ENCODE measurements at places on chromosomes 7 and 10.

DNA sequence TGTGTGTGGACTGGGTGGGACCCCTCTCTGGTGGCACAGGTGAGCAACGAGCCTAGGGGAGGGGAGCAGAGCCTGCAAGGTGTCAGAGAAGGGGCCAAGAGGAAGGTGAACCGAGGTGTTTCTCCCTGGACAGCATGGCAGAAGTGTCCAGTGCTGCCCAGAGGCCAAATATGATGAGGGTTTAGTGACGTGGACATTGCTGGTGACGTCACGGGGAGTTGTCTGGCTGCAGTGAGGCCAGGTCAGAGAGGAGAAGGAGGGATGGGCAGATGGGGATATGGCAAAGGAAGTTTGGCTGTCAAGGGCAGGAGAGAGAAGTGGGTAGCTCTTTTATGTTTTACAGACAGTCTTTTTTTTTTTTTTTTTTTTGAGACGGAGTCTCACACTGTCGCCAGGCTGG, 2.6 kb upstream of the ZNF853 start:
- DNase-seq = no peak

GRCh38 chr10:126114884-126115555, 218.7 kb downstream of the FANK1 start:
- no peak for DNase-seq

DNA sequence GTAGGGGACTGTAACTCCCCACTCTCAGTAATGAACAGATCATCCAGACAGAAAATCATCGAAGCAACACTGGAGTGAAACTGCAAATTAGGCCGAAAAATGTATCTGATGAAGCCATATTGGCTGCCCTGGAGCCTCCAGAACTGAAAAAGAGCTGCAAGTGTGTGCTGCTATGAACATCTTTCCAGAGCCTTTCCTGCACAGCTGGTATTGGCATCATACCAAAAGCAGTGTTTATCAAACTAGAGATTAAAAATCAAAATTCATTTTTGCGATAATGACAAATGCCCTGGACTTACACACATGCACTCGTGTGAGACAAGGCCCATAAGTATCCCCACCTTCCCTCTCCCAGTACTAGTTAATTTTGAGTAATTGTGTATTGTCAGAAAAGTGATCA, 6.8 kb upstream of the CLDN12 start:
- no peak for DNase-seq

DNA sequence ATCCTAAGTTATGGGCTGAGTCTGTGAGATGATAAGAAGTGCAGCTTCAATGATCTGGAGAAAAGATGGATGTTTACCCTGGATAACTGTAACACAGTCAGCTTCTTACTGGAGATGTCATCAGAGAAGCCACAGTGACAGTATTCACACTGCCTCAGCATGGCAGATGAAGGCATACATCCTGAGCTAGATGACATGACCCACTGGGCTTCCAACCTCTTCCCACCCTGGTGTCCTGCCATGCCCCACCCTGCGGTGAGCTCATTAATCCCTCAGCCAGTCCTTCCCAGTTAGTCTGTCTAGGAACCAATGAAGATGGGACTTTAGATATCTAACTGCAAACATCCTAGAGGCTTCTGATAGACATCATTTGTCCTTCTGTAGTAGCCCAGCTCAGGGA, 213.8 kb downstream of the TAX1BP1 start:
- DNase-seq = no peak

- DNase-seq = no peak
Observed at GRCh38 chr7:140857048-140857447, 67.7 kb downstream of the BRAF start.

GRCh38 chr10:11949152-11949551, 93.5 kb downstream of the UPF2 start:
- DNase-seq = no peak

- DNase-seq = no peak
Observed at GRCh38 chr7:142499635-142500034, 241.8 kb upstream of the PRSS58 start.

DNA sequence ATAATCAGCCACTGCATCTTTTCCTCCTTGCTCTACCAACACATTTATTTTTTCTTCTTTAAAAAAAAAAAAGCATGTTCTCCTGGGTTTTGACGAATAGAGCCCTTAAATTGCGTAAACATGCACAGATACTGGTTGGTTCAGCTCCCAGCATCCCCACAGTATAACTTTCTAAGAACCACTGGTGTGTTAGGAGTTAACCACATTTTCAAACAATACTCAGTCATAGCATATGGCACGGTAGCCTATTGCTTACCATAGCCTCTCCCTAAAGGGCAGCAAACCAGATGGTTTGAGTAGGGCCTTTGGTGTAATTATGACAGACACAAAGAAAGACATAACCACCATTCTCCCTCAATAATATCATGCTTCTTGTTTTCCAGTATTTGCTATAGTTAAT, 145.0 kb downstream of the LRRC4 start:
- DNase-seq = no peak

DNA sequence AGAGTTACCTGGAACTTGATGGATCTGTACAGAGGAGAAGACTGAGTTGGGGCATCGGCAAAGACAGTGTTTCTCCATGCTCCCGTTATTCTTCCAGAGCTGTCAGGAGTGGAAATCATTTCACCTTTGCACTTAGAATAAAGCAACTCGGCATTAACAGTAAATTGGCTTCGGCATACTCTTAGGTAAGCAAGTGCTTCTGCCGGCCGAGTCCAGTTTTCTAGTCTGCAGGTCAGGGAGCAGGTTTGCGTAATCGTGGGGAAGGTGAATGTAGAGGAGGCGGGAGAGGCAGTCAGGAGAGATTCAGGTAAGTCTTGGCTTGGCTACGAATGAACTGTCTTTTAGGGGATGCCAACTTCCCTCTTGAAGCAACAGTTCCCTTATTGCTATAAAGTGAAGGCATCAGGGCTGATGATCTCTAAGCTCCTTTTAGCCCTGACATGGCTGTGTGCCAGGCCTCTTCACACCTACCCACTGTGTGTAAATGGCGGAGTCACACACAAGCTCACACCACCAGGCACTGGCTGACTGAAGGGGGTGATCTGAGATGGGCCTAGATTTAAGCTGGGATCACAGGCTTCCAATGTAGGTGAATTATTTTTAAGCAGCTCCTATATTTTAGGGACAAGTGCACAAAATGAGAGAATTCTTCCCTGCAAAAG, 127.1 kb downstream of the GATA3 start:
- DNase-seq = no peak

GRCh38 chr10:99676426-99676825, 17.1 kb downstream of the ENTPD7 start:
- DNase-seq = no peak

DNA sequence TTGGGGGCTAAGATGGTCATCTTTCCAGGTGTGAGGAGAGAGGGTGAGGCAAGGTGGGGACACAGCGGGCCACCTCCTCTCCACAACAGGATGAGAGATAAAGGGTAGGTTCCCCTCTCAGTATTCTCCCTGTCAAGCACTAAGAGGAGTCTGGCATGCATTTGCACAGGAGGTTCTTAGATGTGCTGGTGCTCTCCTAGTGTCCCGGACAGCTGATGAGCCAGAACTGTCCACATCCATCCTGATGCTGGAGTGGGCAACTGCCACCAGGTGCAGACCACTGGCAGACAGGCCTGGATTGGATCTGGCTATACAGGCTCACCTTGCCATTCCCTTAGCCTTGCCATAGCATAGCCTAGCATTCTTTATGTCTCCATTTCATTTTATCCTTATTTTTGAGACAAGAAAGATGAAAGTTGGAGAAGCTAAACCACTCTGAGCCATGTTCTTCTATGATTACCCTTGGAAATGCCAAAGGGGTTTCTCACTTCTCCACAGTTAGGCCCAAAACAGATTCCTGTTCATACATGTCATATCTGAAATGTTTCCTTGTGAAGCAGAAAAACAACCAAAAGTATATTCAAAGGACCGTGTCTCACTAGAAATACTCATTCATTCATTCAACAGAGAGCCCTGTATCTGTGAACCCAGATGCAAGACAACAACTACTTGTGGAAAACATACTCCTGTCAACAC, 48.8 kb upstream of the ANTXRL start:
- no peak for DNase-seq

DNA sequence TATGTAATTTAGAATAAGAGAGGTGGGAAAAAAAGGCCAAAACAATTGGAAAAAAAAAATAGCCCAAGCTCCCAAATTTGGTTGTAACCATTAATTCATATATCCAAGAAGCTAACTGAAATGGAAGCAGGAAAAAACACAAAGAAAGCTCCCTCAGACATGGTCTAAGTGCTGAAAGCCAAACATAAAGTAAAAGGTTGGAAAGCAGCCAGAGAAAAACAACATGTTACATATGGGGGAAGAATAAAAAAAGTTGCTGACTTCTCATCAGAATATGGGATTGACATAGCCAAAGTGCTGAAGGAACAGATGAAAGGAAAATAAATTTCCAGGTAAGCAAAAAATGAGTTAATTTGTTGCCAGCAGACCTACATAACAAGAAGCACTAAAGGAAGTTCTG, 40.3 kb downstream of the PDZD8 start:
- DNase-seq = no peak

DNA sequence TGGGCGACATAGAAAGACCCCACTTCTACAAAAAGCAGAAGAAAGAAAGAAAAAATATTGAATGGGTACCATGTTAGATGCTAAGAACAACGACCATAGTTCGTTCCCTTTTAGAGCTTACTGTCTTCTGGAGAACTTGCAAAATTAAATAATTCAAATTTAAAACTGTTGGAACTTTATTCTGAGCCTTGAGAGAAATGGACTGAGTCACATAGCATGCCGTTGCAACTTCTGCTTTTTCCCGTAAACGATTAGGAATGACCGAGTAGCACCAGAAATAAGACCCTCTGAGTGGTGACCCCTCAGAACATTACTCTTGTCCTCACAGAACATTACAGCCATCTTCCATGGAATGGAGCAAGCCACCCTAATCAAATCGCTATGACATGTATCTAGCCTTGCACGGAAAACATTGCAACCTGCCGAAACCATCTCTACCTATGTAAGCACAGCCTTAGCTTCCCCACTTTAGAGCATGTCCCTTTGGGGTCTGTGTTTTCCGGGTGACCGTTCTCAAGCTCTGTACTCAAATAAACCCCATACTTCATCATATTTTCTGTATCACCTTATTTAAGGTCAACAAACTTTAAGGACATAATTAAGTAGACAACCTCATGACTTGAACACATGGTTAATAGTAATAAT, 179.1 kb downstream of the PRKCQ start:
- no peak for DNase-seq

DNA sequence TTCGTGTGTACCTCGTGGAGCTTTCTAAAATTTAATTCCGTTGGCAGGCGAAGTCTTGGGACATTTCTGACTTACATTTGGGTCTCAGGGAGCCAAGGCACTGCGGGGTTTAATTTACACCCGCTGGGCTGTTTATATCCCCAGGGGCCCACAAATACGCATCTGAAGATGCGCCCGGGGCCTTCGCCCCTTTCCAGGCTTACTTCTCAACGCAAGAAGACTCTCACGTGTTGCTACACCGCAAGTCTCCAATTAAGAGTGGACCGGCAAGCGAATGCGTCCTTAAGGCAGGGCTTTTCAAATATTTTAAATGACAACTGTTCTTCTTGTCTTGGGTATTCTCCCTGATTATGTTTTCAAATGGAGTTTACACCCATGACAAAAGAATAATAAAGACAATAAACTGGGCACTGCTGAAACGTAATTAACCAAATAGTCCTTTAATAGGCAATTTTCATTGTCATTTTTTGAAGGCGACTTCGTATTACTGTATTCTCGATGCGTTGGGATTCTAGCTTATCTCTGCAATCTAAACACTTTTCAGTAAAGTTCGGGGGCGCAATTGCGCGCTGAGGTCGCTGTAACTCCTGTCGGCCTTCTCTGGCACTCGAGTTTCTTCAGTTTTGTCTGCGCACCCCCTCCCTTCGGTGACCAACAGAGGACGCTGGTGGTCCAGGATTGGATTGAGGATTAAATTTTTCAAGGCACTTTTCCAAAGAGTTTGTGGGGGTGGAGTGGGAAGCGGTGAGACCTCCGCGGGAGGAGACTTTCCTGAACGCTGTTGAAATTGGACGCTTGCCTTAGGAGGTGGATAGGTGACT, 837 bp upstream of the IGFBP3 start:
- DNase-seq = peak; percentile 85

DNA sequence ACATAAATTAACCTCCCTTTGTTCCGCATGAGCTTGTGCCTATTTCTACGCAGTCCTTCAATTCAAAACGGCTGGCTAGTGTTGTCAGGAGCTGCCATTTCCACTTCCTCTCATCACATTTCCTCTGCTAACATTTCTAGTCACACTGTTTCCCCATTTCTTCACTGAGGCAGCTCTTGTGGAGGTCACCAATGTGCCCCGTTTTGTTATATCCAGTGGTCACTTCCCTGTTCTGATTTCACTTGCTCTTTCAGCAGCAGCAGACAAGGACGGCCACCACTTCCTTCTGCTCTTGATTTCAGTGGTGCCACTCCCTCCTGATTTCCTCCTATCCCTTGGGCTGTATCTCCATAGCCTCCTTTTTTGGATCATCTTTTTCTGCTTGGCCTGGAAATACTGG, 64.8 kb upstream of the SEC61G start:
- no peak for DNase-seq

- DNase-seq = no peak
Observed at GRCh38 chr10:122113945-122114747, 125.2 kb downstream of the TACC2 start.

GRCh38 chr10:113103131-113103840, 153.2 kb downstream of the TCF7L2 start:
- no peak for DNase-seq

DNA sequence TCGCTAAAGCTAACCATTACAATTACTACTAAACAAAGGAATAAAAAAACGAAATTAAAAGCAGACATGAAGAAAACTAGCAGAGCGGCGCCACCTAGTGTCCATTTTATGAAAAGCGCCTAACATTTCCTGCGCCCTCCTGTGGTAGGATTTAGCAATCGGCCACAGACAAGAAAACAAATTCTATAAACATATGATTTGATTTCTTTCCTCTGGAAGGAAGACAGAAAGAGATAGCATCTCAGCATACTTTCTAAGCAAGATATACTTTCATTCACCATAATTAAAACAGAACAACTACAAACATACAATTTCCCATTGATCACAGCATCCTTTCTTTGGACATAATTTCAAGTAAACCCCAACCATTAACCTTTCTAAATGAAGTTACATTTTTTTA, 337.7 kb upstream of the NPVF start:
- DNase-seq = peak; percentile 69

DNA sequence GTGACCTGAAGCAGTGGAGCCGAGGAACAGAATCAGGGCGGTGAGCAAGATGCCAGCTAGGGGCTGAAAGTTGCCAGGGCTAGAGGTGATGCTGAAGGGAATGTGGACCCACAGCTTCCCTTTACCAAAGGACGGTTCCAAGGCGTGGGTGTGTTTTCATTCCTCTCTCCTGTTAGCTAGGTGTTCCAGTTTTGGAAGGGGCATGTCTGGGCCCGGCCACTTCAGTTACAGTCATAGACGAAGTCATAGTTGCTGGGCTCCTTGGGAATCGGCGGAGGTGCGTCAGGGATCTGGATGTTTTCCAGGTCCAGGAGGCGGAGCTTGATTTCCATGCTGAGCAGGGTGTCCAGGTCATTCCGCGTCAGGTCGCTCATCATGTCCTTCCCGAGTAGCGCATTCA, 131.0 kb upstream of the AOAH start:
- DNase-seq = no peak

- no peak for DNase-seq
Observed at GRCh38 chr7:132435016-132435990, 141.0 kb downstream of the PLXNA4 start.

GRCh38 chr10:98673171-98673782, 226.5 kb upstream of the HPS1 start:
- DNase-seq = no peak

All from ecto neural progenitor cell (in vitro differentiated cells).